ENCODE measurements at places on chromosomes 6 and 20.

DNA sequence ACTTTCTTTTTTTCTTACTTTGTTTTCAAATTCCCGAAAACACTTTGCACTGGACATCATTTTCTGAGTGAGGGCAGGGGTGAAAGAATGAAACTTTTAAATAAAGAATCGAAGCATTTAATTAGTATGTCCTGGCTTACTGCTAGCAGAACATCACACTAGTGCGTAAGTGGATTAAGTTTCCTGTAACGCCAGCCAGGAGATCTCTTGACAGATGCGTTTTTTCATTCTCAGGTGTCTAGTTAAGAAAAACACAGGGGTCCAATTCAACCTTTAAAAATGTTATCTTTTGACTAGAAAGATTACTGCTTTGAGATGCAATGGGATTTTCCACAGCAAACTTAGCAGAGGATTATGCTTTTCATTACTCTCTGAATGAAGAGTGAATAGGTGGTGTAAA, 858.8 kb upstream of the EPHA7 start:
- DNase-seq = no peak

DNA sequence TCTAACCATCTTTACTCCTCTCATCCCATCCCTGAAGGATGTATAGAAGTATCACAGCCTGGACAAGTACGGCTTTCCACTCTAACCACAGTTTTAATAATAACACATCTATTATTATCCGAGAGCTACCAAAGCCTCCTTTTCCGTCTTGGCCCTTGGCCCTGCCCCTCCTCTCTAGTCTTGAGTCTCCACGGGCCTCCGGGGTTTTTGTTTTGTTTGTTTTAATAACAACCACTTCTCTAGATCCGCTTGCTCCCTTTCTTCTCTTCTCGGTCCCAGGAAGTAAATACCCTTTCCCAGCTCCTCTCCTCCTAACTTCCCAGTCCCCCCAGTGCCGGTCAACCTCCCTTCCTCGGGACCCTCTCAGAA, 661 bp downstream of the LCA5 start:
- DNase-seq = no peak

DNA sequence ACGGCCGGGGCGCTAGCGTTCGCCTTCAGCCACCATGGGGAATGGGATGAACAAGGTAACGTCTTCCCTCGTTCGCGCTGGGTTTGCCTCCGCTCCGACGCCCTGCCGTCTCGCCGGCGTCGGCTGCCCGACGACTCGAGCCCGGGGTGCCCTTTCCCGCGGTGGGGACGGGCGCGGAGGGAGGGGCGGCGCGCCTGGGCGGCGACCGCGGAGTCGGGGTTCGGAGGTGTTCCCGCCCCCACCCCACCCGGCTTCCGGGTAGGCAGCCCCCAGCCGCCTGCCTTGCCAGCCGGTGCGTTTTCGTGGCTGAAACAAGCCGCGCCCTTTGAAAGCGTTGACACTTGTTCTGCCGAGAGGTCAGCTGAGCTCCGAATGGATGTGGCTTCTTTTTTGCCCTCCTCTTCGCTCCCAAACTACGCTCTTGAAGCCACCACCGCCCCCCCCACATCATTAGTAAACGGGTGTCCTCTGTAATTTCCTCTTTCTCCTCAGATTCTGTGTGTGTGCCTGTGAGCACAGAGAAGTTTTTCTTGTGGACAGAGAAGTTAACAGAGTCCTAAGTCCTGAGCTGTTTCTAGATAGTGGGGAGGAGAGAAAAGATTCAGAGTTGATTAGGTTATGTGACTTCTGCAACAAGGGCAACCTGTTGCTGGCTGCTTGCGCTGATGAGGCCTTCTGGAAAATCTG, 362 bp downstream of the DUSP22 start:
- DNase-seq = peak; percentile 72

DNA sequence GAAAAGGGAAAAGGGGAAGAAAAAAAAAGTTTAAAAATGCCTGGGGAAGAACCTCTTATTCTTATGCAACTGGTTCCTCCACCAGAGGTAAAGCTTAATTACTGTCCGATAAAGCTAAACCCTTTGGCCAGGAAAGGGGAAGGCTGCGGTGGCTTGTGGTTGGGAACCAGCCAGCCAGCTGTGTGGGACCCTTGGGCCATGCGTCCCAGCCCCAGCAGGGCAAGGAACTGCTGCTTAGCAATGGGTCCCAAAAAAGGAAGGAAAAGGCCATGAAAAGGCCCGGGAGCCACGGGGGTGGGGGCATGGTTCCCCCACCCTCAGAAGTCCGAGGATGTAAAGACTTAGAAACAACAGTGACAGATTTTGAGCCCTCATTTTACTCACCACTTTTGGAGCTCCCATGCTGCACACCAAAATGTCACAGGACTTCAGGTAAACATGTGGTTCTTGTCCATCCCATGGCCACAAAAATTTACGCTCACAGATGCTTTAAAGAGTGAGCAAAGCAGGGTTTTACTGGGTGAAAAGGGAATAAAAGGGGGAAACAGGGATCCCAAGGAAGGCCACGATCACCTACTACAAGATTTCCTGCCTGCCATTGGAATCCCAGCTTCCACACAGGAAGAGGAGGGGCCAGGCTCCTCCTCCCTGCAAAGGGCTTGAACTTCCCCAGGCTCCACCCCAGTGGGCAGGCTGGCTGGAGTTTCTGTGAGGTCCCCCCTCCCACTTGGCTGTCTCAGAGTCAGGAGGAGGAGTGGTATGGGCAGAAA, 1234.7 kb upstream of the GJE1 start:
- no peak for DNase-seq

GRCh38 chr6:46776070-46776712, 17.0 kb upstream of the MEP1A start:
- DNase-seq = no peak

DNA sequence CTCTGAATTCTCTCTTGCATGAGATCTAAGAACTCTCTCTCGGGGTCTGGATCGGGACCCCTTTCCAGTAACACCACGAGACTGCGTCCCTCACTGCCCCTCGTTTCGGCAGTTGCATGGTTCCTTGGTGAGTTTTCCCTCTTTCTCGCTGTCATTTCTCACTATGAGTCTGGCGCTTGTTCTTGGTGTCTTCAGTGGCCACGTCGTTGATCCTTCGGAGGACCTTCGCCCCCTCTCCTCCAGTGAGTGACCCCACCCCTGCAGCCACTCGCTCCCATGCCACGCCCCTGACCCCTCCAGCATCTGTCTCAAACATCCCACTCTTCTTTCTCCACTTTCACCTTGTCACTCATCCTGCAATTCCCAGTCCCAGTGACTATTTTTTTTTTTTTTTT, 23.0 kb downstream of the SYNJ2 start:
- no peak for DNase-seq

DNA sequence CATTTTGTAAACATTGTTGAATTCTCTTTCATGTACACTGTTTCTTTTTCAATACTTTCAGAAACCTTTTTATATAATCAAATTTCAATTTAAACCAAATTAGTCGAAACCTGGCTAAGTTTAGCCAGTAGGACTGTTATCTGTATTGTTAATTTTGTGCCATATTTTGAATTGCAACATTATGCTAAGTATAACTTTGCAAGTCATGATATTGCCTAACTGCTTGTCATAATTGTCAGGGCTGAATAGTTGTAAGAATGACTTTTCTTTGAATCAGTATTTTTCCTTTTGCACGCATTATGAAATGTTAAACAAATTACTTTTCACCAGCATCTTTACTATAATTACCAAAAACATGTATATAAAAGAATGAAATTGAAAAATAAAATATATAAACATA, 82.7 kb downstream of the SAMD3 start:
- no peak for DNase-seq

GRCh38 chr6:79878142-79878748, 69.1 kb downstream of the ELOVL4 start:
- no peak for DNase-seq

- DNase-seq = no peak
Observed at GRCh38 chr20:25021336-25021735, 28.8 kb upstream of the APMAP start.

DNA sequence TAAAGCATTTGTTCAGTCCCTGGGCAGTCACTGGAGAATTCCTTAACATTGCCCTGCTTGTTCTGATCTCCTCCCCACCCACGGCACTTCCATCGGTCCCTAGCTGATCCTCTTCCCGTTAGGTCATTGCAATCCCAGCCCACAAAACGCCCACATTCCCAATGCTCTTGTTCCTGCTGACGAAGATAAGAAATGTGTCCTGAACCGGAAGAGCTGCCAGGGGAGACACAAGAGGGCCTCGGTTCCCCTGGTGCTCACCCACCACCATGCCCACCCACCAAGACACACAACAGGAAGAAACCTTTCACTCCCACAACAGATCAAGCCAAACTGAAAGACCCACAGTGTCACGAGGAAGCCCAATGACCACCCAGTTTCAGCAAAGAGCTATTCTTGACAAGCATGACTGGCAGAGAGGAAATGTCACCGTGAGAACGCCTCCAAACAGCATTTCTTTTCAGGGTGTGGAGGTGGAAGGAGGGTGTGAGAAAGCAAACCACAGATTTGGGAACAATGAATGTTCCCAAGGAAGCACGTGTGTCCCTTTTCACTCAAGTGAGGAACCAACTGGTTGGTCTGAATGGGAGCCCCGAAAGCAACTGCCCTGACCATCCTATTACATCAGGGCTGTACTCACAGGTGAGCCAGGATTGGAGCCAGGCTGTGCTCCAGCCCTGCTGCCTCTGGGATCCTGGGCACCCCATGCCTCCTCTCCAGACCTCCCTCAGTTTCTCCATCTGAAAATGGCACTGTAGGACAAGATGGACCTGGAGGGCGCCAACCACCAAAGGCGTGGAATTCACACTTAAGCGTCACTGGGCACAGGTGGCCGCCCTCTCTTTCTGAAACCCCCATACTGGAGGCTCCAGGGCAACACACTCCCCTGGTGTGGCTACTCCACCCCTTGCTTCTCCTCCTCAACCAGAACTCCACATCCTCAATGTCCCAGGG, 97.5 kb downstream of the ZMYND8 start:
- DNase-seq = no peak

DNA sequence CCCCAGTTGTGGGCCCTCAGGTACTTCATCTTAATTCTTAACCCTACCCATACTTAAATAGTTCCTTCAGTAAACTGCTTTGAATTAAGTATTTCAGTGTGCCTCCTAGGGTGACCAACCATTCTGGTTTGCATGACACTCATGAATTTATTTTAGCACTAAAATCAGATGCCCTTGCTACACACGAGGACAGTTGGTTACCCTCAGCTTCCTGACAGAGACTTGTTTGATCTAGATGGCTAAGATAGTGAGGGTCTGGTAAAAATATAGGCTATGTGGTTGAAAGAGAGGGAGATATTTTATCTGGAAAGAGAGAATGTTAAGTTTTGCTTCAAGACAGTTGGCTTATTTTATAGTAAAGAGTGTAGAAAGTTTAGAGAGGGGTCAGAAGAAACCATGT, 10.6 kb downstream of the PGK2 start:
- DNase-seq = no peak

DNA sequence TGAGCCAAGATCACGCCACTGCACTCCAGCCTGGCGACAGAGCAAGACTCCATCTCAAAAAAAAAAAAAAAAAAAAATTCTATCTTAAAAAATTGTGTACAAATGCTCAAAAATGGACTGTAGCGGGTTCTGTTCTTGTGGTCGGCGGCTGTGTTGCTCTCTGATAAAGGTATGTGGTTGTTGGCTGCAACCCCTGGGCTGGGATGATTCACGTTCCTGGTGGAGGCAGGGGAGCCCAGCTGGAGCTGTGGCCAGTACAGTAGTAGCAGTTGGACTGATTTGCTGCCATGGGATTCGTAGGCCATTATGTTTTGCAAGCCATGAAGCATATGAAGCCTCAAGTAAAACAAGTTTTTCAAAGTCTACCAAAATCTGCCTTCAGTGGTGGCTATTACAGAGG, 22.3 kb downstream of the MDN1 start:
- DNase-seq = no peak

- no peak for DNase-seq
Observed at GRCh38 chr20:34549291-34549928, 9.1 kb upstream of the MAP1LC3A start.

GRCh38 chr6:150198532-150198931, 55.7 kb downstream of the PPP1R14C start:
- DNase-seq = no peak

- DNase-seq = peak; percentile 34
Observed at GRCh38 chr6:36839749-36840431, 646 bp upstream of the CPNE5 start.

- no peak for DNase-seq
Observed at GRCh38 chr20:53800883-53801604, 207.4 kb upstream of the ZNF217 start.

- DNase-seq = no peak
Observed at GRCh38 chr6:7144872-7145584, 37.3 kb downstream of the RREB1 start.

DNA sequence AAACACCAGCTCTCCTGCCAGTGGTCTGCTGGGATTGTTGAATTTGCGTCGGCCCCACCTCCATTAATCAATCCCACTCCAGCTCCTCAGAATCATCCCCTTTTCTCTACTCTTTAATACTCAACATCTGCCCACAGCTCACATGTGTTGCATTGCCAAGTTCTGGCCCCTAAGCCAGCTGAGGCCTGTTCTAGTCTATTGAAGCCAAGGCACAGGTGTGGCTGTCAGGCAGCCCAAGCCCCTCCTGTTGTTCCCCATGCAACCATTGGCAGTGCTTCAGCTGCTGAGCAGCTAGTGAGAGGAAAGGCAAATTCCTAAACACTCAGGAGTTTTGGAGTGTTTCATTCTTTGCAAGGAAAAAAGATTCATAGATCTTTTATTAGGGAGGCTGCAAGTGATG, 128.0 kb upstream of the NT5E start:
- no peak for DNase-seq

- no peak for DNase-seq
Observed at GRCh38 chr6:96923871-96924493, 546 bp upstream of the KLHL32 start.

GRCh38 chr6:157711060-157711459, 112.0 kb upstream of the SNX9 start:
- no peak for DNase-seq

DNA sequence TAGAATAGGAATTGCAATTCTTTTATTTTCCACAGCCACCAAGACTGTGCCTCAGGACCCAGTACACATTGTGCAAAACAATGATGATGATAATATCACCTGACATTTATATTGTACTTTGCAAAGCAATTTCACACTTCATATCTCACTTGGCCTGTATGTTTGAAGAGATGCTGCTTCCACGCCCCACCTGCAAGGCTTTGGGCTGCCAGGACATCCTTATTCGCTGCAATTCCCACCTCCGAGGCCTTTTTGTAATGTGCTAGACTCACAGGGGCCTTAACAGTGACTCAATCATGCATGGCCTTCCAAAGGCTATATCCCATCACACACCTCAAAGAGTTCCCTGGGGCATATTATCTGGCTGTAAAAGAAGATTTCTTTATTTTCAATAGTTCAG, 200.9 kb downstream of the MYLK4 start:
- DNase-seq = no peak
